Foreskin fibroblast (primary cell): ENCODE measurements at places on chromosomes 5 and 9.

DNA sequence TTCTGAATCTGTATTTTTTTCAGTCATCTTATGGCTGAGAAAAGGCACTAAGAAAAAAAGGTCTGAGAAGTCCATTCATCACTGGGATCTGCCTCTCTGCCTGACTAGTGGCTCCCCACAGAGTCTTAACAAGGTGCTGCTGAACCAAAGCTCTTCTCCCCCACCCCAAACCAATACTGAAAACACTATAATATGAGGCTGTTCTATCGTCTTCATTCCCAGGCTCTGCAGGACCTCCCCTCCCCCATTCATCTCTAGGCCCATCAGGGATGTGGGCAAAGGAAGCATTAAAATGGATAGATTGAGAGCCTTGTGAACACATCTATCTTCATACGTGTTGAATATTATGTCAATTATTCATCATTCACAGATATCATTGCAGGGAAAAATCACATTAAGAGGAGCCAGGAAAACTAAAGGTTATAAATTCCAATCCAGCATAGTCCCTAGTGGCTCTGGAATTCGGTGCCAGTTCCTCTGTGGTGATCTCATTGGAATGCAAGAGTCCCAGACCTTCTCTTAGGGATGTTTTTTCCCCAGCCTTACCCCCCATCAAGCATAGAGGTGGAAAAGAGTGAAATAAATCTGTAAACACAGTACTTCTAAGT lies 44.3 kb upstream of the GPR151 start:
- no peak for DNase-seq

DNA sequence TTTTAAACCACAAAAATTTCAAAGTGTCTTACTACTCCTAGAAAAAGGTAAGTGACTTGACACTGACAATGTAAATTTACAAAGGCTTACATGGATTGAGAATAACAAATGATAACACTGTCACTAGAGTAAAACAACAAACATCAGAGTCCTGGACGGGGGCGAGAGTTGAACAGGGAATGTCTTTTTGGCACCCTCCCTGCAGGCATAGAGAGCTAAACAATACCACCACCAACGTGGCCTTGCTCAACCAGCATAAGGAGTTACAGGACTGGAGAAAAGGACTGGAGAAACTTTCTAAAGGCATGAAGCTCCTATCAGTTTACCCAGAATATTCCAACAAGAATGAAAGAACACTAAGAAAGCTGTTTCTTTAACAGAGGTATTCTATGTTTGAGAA lies 55.3 kb downstream of the PTBP3 start:
- no peak for DNase-seq

DNA sequence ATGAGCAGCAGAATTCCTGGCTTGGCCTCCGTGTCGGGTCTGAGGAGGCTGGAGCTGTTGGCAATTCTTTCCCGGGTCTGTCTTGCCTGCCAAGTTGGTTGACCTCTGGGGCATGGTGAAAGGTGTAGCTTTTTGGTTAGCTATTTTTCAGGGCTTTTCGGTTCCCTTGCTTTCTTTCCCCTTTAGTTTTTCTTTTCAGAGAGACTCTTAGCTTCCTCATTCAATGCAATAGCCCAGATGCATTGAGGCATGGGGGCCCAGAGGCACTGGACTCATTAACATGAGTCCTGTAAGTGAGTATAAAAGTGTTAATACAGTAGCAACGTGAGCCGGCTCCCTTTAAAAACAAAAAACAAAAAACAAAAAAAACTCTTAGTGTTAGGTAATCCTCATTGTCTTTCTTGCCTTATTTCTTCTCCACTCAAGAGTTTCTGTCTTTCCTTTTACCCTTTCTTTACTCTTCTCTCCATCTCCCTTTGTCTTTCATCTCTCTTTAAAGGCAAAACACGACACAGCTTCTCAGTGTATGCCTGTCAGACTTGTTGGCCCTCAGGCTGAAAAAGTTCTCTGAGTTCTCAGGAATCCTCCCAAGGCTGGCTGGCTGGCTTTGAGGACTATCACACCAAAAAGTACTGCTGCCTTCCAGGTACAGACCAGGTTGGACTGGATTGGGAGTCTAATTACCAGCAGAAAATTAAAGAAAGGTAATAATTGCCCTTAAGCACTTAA lies 289.9 kb upstream of the TUT7 start:
- DNase-seq, result no peak

- DNase-seq, result peak; percentile 68
Observed at GRCh38 chr9:128689820-128690683, 1.0 kb downstream of the SET start.

GRCh38 chr5:87340716-87341115 lies 72.0 kb downstream of the CCNH start:
- no peak for DNase-seq

DNA sequence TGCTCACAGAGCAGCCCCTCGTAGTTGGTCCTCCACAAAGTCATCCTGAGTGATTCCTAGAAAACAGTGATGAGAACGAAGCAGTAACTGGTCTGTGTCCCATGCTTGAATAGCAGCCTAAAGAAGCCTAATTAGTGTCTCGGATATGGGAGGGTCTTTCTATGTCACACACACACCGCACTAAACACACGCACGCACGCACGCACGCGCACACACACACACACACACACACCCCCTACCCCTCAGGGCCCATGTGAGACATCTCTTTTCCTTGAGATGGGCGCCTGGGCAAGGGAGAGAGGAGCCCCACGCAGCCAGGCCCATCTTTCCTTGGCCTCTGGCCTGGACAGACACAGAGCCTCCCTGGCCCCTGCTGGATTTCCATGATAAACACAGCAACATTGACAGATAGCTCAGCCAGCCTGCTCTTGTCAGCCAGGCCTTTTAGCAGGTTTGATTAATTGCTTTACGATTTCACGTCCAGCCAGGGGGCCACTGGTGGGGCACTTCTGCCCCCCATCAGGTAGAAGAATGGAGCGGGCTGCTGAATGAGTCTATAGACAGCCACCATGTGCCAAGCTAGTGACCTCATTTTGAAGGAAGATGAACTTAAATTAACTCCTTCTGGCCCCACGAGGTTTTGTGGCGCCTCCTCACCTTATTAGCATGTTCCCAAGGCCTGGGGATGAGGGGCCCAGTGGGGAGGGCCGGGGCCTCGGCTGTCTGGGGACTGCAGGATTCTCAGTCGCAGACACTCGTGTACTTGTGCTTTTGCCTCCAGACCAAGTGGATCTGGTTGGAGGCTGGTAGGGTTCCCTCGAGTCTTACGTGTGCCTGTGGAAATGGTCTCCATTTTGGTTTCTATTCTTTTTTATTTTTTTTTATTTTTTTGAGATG lies 36.2 kb upstream of the PRDM12 start:
- no peak for DNase-seq

DNA sequence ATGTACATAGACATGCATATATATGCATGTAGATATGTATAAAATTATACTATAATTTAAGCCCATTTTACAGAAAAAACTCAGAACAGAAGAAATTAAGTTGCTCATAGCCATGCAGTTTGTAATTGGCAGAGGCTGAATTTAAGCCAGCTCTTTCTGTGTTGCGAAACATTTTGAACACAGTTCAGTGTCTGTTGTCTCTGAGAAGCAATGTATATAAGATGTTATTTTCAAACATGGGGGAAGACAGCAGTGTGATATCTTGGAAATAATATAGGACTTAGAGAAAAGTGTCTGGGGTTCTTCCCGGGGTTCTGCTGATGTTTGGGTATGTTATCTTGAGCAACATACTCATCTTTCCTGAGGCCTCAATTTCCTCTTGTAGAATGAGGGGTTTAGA lies 37.6 kb downstream of the SVEP1 start:
- no peak for DNase-seq

- DNase-seq, result no peak
Observed at GRCh38 chr5:146005723-146006122, 69.3 kb downstream of the SH3RF2 start.

DNA sequence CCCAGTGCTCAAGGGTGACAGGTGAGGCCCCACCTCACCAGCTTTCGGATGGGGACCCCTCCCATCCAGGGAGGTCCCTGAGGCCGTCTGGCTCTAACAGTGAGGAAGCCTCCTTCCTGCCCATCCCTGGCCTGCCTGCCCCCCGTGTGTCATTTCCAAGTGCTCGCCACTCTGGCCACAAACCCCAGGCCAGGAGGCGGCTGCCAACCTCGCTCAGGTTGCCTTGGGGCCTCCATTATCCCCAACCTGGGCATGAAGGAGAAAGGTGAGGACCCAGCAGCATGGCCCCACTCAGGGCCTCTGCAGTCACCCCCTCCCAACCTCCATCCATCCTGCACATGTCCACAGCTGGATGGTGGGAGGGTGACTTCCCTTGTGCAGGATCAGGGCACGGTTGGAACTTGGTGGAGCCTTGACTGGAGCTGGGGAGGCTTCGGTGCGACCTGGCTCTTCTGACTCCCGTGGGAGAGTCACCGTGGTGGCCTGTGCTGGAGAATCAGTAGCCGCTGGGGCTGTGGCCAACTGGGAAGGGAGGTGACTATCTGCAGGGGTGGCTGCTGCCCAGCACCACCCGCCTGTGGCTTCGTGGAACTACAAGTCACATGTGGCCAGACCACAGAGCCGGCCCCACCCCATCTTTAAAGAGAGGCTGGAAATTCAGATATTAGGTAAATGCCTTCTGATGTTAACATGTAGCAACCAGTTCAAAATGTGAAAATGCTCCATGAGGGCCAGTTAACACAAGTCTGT lies 37.5 kb upstream of the GFPT2 start:
- no peak for DNase-seq

DNA sequence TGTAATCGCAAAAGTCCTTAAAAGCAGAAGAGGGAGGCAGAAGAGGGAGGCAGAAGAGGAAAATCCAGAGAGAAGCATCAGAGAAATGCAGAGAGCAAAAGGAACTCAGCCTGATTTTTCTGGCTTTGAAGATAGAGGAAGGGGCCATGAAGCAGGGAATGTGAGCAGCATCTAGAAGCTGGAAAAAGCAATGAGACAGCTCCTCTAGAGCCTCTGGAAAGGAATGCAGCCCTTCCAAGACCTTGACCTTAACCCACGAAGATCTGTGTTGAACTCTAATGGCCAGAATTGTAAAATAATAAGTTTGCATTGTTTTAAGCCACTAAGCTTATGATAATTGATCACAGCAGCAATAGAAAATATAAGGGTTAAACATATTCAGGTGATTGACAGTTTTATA lies 159.6 kb downstream of the ATPSCKMT start:
- DNase-seq, result no peak

- DNase-seq, result no peak
Observed at GRCh38 chr9:85163415-85163814, 493.9 kb downstream of the NTRK2 start.

DNA sequence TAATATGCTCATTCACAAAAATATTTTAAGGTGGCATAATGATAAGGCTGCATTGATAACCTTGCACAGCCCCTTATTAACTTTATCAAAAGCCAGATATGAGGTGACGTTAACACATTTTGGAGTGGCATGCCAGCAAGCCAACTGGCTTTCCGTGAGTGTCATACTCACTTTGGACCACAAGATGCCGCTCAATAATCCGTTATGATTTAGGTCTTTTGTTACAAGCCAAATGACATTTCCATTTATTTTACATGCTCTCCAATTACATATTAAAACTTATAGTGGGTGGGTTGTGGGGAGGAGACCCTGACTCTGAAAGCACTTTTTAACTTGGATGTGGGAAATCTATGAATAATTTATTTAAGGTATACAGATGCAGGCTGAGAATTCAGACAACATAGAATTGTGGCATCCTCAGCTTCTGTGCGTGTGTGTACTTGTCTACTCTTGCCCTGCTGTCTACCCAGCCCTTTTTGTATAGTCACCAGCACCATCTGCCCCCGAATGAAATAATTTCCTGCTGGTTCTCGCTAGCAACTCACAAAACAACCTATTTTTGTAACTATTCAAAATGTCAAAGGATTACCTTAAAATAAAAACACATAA lies 305.1 kb downstream of the PSAT1 start:
- DNase-seq, result peak; percentile 79

GRCh38 chr5:109711673-109712072 lies 21.9 kb downstream of the MAN2A1 start:
- DNase-seq, result no peak

DNA sequence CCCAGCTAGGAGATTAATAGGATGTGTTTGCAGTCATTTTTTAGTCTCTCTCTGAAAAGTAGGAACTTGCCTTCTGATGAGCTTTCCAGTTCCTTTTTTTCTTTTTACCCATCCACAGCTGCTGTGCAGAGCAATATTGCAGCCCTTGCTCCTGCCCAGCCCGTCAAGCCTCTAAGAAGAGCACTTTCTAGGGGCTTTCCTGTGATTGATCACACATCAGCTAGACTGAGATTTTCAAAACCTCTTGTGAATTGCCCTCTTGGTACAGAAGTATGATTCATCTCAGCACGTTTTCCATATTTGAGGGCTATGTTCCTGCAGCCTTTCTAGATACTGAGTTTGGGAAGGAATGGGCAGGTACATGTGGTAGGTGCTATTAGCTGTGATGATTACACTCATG lies 93.9 kb downstream of the GALNT10 start:
- no peak for DNase-seq

DNA sequence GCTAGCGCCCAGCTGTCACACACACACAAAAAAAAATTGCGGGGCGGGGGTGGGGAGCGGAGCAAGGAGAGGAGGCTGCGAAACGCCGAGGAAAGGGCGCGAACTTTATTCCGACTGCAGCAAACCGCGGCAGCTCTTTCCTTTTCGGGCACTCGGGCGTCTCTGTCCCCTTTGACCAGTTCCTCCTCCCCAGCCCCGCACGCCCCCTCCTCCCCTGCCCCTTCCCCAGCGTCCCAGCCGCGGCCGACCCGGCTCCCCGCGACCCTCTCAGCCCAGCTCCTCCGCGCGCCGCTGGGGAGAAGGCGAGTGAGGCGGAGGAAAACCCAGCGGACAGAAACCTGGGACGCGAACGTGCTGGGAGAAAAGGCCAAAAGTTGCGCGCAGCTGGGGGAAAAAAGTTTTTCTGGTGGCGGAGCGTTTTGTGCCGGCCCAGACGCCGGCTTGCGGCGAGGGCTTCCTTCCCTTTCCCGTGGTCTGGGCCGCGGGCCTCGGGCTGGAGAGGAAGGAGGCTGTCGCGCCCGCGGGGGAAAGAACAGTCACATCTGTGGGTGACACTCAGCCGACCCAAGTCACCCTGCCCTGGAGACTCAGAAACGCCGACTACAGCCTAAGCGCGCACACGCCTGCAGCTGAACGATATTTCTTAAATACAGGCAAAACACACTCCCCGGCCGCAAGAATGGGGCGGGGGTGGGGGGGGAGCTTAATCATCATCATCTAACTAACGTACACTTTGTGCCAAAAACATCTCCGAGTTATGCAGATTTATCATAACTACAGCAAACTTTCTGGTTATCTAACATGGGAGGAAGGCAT lies 1.1 kb upstream of the BNC2 start:
- peak; percentile 94 for DNase-seq

DNA sequence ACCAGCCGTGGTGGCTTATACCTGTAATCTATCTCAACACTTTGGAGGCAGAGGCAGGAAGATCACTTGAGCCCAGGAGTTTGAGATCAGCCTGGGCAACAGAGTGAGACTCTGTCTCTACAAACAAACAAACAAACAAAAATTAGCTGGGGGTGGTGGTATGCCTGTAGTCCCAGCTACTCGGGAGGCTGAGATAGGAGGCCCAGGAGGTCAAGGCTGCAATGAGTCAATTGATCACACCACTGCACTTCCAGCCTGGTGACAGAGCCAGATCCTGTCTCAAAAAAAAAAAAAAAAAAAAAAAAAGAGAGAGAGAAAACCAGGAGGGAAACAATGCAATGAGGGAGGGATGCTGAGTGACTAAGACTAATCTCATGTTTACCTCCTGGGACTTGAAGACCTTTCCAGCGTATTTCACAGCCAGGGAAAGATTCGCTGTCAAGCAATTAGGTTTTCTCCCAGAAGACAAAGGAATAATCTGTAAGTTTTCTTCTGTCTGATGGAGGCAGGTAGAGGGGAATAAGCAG lies 51.1 kb upstream of the MIER3 start:
- no peak for DNase-seq
